ENCODE measurements at places on chromosomes 11 and 22. TPM values are rescaled to one million over a fixed set of nuclear protein-coding genes. Genes with fewer than 3 reads are reported as not detected.

E2F8 gene
- total RNA-seq = 5.2 TPM

GUCD1 gene
- total RNA-seq = 267 TPM

FERMT3 gene
- 109 TPM for total RNA-seq

TBC1D22A gene
- total RNA-seq = 16.0 TPM

CYP2D6 gene
- total RNA-seq = 0.14 TPM

ZNF214 gene
- total RNA-seq = 4.1 TPM
